ENCODE measurements at places on chromosomes 1 and 21.

- DNase-seq = no peak
Measured at GRCh38 chr1:183285746-183286145, 99.7 kb downstream of the LAMC2 start.

- no peak for DNase-seq
Measured at GRCh38 chr1:205923651-205924459, 19.4 kb downstream of the SLC26A9 start.

DNA sequence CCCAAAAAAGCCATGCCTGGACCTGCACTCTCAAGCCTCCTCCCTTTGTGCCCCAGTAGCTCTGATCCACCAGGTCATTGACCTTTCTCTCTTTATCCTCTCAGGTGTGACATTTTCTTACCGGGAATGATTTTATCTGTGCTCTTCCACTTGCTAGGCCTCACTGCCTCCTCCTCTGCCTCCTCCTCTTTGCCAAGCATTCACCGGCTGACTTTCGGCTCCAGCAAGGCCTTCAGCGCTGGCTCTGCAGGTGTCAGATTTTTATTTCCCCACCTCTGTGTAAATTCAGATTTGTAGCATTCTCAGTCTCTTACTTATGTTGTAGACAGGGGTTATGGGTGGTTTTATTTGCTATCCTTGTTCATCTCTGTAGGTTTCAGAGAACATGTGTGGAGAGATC lies 91.5 kb downstream of the ST6GALNAC5 start:
- no peak for DNase-seq

- DNase-seq = no peak
Measured at GRCh38 chr1:22231995-22232690, 89.2 kb upstream of the WNT4 start.

DNA sequence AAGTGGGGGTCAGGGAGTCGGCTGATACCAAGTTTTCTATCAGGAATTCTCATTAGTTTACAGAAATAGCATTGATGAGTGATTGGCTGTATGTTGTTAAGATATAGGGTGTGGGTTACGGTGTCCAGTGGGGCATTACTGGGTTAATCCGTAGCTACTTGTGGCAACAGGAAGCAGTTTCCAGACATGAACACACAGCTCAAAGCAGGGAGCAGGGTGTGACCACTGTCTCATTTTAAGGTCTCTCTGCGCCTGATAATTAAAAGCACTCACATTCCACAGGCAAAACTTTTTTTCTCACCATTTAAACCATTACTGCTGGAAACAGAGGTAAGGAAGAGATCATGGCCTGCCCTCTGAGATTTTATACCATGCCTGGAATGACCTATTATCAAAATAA lies 114.9 kb downstream of the SIK1 start:
- no peak for DNase-seq

GRCh38 chr1:39717809-39718208 lies 20.9 kb upstream of the PPIE start:
- no peak for DNase-seq

GRCh38 chr1:199272628-199273086 lies 633.8 kb downstream of the PTPRC start:
- no peak for DNase-seq

DNA sequence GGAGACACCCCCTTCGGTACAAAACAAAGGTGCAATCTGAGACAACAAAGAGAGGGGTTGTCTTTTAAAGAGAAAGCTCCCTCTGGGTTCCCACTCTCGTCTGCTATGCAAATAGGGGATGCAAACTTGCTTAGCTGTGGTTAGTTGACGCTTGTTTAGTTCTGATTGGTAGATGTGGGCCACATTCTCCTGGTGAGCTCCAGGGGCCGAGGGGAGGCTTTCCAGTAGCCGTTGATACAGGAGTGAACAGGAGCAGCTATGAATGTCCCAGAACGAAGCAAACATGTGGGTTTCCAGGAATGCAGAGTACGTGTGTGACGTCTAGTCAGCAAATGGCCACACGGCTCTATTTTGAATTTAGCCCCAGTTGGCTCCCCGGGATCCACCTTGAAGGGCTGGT lies 14.7 kb downstream of the TFF2 start:
- no peak for DNase-seq

GRCh38 chr21:22806278-22806677 lies 1808.1 kb downstream of the NCAM2 start:
- DNase-seq = no peak

DNA sequence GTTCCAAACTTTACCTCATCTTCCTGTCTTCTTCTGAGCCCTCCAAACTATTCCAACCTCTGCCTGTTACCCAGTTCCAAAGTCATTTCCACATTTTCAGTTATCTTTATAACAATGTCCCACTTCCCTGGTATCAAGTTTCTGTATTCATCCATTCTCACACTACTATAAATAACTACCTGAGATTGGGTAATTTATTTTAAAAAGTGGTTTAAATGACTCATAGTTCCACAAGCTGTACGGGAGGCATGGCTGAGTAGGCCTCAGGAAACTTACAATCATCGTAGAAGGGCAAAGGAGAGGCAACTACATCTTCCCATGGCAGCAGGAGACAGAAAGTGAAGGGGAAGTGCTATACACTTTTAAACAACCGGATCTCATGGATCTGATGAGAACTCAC lies 428.5 kb upstream of the RGS18 start:
- DNase-seq = no peak

- DNase-seq = no peak
Measured at GRCh38 chr1:19955534-19956170, 23.8 kb downstream of the PLA2G2A start.

GRCh38 chr1:160094291-160094625 lies 4.2 kb downstream of the IGSF8 start:
- DNase-seq = no peak

- no peak for DNase-seq
Measured at GRCh38 chr1:100924212-100924611, 28.3 kb downstream of the SLC30A7 start.

DNA sequence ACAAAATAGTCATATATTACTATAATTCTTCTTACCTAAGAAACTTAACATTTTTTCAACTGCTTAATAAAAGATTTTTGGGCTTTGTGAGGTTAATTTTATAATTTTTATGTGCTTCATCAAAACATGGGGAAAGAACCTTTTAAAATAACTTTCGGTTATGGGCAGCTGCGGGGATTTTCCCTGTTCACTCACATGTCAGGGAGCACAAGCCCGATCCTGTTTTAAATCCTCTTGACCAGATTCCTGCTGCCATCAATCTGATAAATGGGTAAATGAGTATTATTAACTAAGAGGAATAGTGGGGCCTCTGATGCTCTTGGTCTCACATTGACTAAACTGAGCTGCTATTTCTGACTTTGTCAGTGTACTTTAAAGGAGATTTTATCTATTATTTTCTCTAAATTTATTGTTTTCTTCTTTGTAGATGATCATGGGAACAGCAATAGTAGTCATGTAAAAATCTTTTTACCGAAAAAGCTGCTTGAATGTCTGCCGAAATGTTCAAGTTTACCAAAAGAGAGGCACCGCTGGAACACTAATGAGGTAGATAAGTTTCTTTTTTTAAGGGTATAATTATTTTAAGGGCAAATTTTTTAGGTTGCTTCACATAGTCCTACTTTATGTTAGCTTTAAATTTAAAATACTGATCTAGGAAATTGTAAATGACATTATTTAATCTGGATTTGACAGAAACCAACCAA lies 39.6 kb downstream of the CAMTA1 start:
- no peak for DNase-seq

GRCh38 chr1:205328476-205328875 lies 6.9 kb upstream of the NUAK2 start:
- no peak for DNase-seq

- no peak for DNase-seq
Measured at GRCh38 chr1:156075775-156076204, 6.5 kb downstream of the MEX3A start.

DNA sequence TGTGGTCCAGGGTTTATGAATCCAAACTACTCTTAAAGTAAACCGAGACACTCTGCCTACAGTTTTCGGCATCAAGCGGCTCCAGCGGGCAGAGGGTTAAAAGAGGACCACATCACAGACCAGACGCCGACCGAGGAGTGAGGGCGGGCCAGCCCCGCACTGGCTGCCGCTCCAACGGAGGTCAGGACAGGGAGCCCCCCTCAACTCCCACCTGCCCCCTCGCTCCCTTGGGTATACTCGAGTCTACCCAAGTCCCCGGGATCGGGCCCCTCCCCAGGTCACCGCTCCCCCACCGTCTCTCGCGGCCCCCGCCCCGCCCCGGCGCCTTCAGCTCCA lies 312 bp downstream of the ARNT start:
- DNase-seq = peak; percentile 52

- DNase-seq = no peak
Measured at GRCh38 chr1:92315766-92316599, 17.1 kb downstream of the RPAP2 start.

DNA sequence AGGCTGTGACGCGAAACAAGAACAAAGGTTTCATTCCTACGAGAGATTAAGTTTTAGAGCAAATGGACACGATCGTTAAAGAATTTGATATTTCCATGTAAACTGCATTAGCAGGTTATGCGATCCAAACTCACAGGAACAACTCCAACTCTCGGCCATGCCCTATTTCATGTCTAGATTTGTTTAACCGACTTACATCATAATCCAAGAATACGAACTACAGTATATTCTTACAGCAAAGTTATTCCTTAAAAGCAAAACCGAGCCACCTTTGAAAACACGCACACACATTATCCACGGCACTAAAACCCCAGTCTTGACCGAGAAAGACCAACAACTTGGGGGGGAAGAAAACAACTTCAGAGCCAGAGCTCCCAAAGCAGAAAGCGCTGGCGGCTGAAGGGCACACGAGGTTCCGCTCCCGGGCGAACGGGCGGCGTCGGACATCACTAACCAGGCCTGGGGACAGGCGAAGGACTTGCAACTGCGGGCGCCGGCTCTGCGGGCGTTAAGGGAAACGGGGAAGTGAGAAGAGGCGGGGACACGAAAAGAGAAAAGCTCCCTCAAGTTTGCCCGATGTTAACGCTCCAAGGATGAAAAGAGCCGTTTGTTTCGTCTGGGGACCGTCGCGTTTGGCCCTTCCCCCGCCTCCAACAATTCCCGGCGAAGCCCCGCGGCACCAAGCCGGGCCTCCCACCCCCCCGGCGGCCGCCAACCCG lies 690 bp downstream of the B3GALNT2 start:
- peak; percentile 53 for DNase-seq

DNA sequence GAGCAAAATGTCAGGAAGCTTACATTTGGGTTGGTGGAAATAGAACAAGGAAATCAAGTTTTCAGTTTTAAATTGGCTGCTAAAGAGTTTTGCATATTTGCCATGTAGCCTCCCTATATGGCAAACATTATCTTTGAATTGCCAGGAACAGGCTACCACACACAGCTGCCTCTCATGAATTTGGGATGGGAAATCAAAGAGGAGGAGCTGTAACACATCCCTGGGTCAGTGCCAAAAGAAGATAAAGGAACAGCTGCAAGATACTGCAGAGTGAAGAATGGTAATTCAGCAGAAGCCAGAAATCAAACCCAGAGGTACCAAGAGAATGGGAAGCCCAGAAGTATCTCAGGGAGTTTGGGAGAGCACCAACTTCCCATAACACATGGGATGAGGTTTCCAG lies 18.6 kb upstream of the RASAL2 start:
- DNase-seq = no peak

- DNase-seq = no peak
Measured at GRCh38 chr1:118257946-118258345, 72.9 kb upstream of the SPAG17 start.

DNA sequence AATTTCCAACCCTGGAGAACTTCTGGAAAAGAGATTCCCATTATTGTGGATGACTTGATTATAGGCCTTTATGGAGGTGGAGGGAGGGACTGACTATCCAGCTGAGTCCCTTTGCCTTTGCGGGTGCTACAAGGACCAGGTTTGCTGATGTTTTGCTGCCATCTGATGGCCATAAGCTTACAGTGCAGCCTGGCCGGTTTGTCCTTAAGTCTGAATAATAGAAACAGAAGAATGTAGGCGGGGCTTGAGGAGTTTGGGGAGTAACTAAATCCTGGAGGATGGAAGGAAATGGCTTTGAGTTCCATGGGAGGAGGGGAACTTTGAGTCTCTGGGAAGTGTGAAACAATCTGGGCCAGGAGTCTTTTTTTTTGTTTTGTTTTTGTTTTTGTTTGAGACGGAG lies 55.7 kb upstream of the CD1D start:
- DNase-seq = peak; percentile 92

- no peak for DNase-seq
Measured at GRCh38 chr21:31987696-31988095, 114.9 kb downstream of the HUNK start.

DNA sequence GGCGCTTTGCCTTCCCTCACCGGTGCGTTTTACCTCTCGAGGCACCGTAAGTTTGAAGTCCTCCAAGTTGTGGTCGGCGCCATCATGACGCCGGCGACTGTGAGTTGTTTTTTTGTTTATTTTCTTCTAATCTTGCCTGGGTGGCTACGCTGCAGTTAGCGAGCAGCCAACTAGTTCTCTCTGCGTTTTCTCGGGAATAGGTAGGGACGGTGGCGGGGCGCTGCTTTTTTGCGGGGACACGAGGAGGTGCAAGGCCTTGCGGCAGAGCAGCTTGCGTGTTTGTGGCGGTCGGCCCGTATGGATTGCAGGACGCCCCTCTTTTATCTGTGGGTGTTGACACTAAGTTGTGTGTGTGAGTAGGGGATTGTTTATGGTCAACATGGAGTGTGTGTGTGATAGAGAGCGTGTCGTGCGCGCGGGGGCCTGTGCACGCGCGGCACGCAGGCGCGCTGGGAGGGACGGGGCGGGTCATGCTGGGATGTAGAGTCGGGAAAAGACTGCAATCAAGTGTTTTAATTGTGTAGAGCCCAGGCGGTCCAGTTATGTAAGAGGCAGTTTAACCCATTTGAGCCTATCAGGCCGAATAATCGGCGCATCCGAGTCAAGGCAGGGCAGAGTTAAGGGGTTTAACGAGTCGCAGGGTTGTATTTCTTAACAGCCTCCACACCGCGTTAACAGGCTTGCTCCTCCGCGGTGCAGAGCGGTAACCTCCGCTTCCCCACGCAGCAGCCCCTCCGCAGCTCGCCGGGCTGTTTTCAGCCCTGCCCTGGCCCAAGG lies 1.2 kb upstream of the NEGR1 start:
- peak; percentile 94 for DNase-seq

- no peak for DNase-seq
Measured at GRCh38 chr1:223038288-223039006, 104.6 kb downstream of the TLR5 start.

DNA sequence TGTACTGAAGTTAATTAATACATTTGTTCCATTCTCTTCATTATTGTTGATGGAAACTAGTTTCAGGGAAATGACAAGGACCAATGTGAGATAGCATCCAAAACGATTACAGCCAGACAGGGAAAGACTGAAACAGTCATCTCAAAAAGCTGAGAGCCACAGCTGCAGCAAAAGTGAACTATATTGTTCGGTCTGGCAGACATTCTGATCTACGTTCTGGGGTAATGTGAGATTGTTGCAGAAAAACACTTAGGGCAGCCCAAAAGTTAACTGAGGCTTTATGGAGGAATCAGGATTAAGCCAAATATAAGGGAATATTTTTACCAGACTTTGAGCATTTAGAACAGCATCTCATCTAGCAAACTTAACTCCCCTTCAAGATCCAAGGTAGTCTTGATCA lies 112.9 kb downstream of the LRRC40 start:
- DNase-seq = no peak

Data from pons (tissue), 1 donor.